ENCODE measurements at places on chromosomes 12 and 14. TPM values are rescaled to one million over a fixed set of nuclear protein-coding genes. Genes with fewer than 3 reads are reported as not detected.

Gene STAT2
- total RNA-seq, result 195 TPM

Gene SH2B3
- total RNA-seq, result 27.5 TPM

Gene HSPB8
- 12.5 TPM for total RNA-seq

Gene NRIP2
- total RNA-seq, result 73.4 TPM

Gene RNF41
- total RNA-seq, result 40.7 TPM

All from sciatic nerve (tissue), 2 donors.